ENCODE measurements at places on chromosomes 2 and 18.

GRCh38 chr18:47932190-47932589 lies 1.7 kb upstream of the SMAD2 start:
- DNase-seq = no peak

DNA sequence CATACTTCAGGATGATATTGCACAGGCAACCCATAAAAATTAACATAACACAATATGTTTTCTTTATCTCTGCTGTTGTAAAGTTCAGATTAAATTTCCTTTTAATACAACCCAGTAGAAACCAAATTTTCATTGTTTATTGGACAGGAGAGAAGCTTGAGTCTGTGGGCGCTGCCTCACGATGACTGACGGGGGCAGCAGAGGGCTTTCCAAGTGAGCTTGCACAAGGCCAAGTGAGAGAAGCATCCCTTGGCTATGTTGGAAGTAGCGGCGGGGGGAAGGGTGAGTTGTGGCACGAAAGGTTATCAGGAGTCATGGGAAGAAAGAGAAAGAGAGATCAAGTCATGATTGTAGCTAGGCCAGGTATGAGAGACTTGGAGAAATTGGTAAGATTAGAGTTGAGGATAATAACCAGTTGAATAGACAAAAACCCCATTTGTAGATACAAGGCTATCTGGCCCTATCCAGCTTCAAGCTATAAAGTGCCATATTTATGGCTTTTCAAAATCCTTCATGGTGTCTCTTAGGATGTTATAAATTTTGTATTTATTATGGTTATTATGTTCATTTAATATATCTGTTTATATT lies 413.7 kb upstream of the FAM98A start:
- DNase-seq = peak; percentile 59

GRCh38 chr2:201622306-201622970 lies 20.9 kb downstream of the TMEM237 start:
- no peak for DNase-seq

GRCh38 chr18:4639628-4640310 lies 184.7 kb upstream of the DLGAP1 start:
- no peak for DNase-seq

DNA sequence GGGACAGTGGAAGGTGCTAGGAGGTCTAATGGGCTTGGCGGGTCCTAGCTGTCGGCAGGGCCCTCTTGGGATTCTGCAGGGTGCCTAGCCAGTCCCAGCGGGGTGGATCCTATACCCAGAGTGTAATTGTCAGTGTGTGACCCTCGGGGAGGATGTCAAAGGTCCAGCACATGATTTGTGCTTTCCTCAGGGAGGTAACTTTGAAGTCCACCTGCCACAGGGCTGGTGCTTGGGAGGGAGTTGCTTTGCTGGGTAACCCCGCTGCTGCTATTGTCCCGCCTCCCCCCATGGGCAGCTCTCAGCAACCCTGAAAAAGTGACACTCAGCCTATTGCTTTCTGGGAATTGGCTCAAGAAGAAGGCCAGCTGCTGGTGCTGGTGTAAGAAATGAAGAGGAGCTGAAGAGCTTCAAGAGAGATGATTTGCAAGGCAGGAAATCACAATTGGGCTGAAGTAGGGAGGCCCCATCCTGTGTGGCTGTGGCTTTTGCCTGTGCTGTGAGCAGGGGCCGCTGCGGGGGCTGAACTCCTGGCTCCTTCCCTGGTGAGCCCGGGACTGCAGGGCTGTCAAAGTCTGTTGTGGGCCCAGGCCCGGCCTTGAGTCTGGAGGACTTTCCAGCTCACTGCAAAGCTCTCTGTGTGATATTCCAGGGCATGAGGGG lies 36.4 kb downstream of the EMILIN2 start:
- no peak for DNase-seq

GRCh38 chr2:118460425-118460824 lies 372.2 kb downstream of the INSIG2 start:
- DNase-seq = no peak

GRCh38 chr2:134454426-134454825 lies 200.6 kb downstream of the MGAT5 start:
- DNase-seq = no peak

- no peak for DNase-seq
Measured at GRCh38 chr2:151833984-151834383, 5.8 kb upstream of the ARL5A start.

- no peak for DNase-seq
Measured at GRCh38 chr2:147806846-147807245, 38.0 kb upstream of the ACVR2A start.

GRCh38 chr18:76592981-76593381 lies 97.9 kb upstream of the ZNF516 start:
- DNase-seq = no peak

DNA sequence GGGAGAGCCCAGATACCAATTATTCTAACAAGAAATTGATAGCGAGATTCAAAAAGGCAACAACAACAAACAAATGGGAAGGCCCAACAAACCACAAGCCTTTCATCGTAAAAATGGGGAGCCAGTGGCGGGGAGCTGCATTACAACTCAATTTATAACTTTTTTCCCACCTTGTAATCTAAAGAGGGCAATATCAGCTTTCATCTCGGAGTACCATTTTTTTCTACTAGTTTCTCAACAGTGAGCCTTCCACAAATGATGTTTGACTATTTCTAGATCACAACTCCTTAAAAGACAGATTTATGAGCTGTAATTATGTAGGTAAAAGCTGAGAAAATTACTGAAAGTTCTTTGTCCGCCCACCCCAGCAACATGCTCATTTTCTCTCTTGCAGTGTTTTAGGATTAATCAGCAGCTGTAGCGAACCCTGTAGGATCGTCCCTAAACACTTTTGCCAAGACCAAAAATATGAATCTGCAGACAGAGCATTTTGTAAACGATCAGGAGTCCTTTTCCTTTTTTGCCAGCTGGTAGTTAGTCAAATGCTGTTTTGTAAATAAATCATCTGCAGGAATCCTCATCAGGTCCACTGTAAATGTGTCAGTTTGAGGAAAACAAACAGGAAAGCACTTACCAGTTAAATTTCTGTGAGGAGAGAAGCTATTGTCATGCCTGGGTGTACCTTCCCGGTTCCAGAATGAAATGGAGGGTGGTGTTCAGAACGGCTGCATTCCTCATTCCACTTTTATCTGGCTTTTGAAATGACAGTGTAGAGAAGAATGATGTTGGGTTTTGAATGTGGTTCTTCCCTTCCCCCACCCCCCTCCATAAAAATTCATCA lies 53.2 kb downstream of the EEF1B2 start:
- DNase-seq = peak; percentile 70

Measured in SW480 (cell line).